ENCODE measurements at places on chromosomes 5 and 9.

DNA sequence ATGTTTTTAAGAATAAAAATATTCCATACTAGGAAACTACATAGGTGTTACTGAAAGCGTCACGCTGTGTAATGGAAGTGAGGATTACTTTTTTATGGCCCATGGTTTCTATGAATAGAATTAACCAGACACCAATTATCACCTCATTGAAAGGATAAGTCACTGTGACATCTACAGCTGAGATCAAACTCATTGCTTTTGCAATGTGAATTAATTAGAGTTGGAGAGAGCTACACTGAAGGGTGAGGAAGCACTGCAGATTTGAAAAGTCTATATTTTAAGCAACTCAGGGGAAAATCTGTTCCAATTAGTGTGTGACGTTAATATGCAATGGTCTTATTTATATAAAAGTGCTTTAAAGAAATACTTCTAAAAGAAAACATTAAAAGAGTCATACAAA, 1300.1 kb upstream of the DMAC1 start:
- DNase-seq = no peak

GRCh38 chr5:8842971-8843551, 702.8 kb downstream of the SEMA5A start:
- DNase-seq = no peak

DNA sequence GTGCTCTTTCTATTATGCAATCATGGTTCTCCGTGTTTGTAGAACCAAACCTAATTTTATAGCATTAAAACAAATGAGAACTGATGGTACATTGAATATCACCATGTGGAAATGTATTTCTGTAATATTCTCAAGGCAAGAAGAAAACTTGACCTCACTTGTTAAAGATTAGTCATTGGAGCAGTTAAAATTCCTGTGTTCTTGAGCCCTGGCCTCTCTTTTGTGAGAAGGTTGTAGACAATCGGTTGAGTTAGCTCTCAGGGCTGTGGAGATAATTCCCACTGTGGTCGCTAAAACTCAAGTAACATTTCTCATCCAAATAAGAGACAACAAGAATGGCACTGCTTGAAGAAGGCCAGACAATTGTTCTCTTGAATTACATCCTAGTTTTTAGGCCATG, 216.0 kb upstream of the KLF4 start:
- DNase-seq = no peak

DNA sequence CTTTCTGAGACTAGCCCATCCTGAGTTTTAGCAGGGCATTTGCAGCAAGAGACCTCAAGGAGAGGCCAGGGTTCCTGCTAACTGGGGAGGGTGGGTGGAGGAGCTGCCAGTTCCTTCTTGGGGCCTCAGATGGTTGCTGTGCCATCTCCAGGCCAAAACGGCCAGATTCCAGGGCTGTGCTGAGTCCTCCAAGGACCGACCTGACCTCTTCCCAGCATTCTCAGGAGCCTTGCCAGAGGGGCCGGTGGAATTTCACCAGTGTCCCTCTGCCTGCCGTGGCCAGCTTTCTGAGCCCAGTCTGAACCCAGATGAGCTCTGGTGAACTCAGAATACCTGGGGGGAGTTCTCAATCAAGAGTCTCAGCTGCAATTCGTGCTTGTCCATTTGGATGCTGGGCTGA, 54.3 kb downstream of the TSTD2 start:
- no peak for DNase-seq

GRCh38 chr5:10229306-10230048, 20.2 kb downstream of the ATPSCKMT start:
- no peak for DNase-seq

GRCh38 chr5:154209591-154210081, 19.1 kb downstream of the GALNT10 start:
- DNase-seq = no peak

- DNase-seq = no peak
Measured at GRCh38 chr5:115098041-115098702, 71.5 kb downstream of the TRIM36 start.

DNA sequence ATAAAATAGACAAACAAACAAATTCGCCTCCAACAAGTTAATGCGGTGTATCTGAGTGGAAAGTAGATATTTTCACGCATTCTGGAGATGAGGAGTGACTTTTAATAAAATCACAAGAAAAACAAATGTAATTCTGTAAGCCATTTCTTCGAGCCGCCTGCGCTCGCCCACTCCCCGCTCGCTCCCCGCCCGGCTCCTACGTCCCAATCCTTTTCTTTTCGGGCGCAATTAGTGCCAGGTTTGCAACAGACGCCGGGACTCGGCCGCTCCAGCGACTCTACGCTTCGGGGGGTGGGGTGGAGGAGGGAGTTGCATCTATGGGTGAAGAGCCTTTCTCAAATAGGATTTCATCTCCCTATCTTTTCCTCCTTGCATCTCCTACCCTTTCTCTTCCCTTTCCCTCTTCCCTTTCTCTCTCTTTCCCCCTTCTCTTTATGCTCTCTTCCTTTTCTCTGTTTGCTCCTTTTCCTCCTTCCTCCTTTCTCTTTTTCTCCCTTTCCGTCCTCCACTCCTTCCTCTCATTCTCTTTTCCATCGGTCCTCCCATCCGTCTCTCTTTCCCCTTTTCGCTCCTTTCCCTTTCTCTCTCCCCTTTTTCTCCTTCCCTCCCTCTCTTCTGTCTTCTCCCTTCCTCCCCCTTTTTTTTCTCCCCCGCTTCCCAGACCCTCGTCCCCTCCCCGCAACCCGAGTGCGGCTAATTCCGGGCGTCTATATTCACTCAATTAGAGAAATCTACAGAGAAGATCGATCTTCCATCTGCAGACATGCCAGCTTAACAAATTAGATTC, 6.1 kb upstream of the OTP start:
- no peak for DNase-seq

DNA sequence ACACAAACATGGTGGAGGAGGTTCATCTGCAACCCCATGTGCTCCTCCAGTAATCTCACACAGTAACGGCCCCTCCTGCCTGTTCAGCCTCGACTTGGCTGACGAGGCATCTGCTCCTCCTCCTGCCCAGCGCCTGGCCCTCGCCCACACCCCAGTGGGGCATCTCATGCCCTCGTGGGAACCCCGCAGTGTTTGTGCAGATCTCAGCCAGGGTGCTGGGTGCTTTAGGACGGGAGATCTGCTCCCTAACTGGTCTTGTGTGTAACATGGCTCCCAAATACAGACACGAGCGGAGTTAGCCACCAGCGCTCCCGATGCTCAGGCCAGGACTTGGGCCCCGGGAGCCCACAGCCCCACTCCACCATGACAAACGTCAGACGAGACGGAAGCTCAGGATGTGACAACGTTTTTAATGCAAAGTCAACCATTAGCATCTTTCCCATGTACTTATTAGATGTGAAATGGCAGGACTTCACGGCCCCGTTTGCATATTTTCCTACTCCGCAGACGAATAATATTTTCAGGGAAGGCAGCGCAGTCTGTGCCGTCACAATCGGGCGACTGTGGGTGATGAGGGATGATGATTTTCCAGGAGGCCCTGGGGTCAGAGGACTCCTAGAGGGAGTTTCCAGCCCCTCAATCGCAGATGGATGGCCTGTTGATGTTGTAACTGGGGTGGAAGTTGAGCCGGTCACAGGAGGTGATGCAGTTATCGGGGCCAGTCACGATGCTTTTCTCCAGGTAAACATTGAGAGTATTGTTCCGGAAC, 5.5 kb upstream of the MRPS2 start:
- no peak for DNase-seq

- peak; percentile 29 for DNase-seq
Measured at GRCh38 chr5:96651948-96652753, 10.0 kb upstream of the CAST start.

DNA sequence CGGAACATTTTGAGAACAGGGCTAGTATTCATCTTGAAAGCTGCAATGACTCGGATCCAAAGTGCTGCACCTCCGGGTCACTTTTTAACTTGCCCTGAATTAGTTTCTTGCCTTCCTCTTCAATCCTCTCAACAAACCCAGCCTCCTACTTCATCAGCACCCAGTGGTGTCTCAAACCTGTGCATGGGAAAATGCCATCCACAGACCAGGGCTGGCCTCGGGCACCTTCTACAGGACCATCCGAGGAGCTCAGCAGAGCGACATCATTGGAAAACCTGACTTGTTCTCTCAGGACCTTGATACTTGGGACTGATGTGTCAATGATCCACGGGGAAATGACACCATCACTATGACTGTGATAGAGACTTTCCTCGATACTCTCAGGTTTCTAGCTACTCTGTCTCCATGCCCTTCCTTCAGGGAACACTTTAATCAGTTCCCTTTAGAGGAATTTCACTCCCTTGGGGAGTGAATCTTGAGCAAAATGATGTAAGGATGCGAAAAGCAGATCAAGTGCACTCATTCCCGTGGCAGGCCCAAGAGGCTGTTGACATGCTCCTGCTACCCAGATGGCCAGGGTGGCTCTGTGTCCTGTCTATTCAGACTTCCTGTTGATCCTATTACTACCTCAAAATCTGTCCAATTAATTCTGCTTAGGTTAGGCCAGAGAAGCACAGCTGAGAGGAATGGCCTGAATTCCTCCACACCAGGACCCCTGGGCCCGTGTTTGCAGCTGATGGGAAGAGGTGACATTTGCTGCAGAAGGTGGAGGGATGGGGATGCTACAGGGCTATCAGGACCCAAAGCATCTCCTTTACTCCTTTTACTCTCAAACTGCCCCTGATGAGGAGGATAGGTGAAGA, 96.5 kb upstream of the SLC25A48 start:
- DNase-seq = no peak

DNA sequence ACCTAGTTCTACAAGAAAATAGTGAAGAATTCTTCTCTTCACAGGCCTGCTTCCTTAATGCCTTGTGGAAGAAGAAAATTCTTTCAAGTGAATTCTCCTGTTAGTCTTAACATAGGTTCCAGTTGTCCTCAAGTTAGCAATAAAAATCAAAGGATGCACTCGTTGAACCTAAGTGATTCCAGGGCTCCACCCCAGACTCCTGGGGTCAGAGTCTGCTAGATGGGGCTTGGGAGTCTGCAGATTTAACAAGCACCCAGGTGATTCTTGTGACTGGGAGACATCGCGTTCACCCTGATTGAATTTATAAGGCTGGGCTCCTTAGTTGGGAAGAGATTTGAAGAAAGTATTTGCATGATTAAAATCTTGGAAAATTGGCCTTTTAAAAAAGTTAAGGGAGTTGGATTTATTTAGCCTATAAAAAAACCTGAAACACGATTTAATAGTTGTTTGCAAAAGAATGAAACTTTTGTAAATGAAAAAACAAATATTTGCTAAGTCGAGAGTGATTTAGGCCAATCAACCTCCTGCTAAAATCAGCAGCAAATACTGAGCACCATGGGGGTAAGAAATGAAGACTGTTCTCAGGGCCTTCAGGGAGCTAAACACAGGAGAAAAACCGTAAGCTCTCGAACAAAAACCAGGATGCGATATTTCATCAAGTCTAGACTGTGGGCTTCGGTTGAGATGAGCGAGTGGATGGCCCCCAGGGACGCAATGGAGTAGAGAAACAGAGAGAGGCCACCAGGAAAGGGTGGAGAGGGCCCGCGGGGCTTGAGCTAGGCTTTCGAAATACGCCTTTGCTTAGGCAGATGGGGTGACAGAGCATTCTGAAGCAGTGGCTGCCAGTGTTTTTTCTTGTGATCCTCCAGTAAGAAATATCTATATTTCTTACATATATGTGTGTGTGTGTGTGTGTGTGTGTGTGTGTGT, 86.9 kb upstream of the TTC23L start:
- peak; percentile 23 for DNase-seq

DNA sequence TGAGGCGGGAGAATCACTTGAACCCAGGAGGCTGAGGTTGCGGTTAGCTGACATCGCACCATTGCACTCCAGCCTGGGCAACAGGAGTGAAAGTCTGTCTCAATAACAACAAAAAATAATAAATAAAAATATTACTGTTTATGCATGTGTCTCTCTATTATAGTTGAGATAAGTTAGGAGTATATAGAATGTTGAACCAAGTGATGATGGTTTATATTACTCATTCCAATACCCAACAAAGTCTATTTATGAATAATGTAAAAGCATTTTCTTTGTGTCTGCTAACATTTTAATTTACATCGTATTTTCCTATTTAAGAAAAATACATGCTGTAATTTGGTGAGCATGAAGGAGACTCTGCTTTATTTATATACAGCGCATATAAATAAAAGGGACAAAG, 35.8 kb downstream of the CREBRF start:
- no peak for DNase-seq

DNA sequence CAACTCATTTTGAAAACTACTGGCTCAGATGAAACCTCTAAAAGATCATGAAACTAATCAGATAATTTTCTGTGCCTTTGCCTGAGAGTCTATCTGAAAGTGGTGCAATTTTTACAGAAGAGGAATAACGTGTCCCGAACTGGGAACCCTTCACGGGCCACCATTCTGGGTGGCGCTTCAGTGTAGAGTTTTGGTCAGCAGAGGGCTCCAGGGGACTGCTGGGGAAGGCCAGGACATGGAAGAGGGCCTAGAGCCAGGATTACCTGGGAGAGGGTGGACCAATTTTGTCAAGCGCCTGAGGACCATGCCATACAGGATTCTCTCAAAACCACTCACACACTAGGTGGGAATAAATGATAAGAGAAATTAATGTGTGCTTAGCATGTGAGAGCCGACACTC, 49.7 kb upstream of the PLEKHG4B start:
- DNase-seq = no peak

GRCh38 chr9:127351182-127352166, 45.5 kb upstream of the SLC2A8 start:
- peak; percentile 27 for DNase-seq

- no peak for DNase-seq
Measured at GRCh38 chr5:112693301-112693700, 44.4 kb upstream of the APC start.

GRCh38 chr5:103298607-103299188, 40.1 kb downstream of the MACIR start:
- DNase-seq = no peak

GRCh38 chr5:2602451-2603271, 148.8 kb downstream of the IRX2 start:
- no peak for DNase-seq

- DNase-seq = no peak
Measured at GRCh38 chr5:14574891-14575508, 6.6 kb upstream of the OTULINL start.

GRCh38 chr5:124124711-124125229, 612.8 kb downstream of the CSNK1G3 start:
- DNase-seq = no peak

DNA sequence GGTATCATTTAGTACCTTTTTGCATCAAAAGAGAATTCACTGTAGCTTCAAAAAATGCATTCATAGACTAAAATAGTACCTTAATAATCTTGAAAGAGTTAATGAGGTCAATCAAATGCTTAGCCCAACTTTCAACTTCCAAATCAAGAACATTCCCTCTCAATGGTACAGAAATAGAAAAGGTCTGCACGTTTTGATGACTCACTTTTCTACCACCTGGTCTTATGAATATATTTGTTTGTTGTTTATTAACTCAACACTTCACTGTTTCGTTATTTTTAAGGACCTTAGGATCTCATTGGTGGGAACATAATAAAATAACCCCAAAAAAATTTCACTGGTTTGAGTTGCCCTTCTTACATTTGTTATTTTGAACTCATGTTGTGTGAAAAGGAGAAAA, 229.5 kb downstream of the MEF2C start:
- no peak for DNase-seq

All from NCI-H1436 treated with DMSO at 0.1 percent for 48 hours (cell line).